IMR-90 (cell line): ENCODE measurements at places on chromosomes 5 and 9.

GRCh38 chr5:171449426-171449825 is 30.0 kb downstream of the FGF18 start:
- no peak for DNase-seq

DNA sequence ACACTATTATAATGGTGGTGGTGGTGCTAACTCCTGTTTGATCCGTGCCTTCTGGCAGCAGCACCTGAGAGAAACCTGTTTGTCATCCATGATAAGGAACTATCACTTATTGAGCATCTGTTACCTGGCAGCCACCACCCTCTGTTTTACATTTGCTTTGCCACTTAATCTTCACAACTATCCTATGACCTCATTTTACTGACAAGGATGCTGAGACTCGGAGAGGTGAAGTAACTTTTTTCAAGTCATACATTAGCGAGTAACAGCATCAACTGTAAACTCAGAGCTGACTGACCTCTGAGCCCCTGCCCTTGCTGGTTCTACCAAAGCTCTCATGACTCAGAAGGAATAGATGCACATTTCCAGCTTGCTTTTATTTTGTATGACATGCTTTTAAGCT is 81.1 kb downstream of the EGFLAM start:
- DNase-seq: no peak

- DNase-seq: no peak
Measured at GRCh38 chr9:93569621-93570174, 6.7 kb upstream of the PHF2 start.

- no peak for DNase-seq
Measured at GRCh38 chr5:39772307-39772706, 347.5 kb upstream of the DAB2 start.

- DNase-seq: peak; percentile 78
Measured at GRCh38 chr5:181246276-181247049, 2.8 kb upstream of the RACK1 start.

- DNase-seq: no peak
Measured at GRCh38 chr9:88990729-88991065, 571 bp upstream of the S1PR3 start.

DNA sequence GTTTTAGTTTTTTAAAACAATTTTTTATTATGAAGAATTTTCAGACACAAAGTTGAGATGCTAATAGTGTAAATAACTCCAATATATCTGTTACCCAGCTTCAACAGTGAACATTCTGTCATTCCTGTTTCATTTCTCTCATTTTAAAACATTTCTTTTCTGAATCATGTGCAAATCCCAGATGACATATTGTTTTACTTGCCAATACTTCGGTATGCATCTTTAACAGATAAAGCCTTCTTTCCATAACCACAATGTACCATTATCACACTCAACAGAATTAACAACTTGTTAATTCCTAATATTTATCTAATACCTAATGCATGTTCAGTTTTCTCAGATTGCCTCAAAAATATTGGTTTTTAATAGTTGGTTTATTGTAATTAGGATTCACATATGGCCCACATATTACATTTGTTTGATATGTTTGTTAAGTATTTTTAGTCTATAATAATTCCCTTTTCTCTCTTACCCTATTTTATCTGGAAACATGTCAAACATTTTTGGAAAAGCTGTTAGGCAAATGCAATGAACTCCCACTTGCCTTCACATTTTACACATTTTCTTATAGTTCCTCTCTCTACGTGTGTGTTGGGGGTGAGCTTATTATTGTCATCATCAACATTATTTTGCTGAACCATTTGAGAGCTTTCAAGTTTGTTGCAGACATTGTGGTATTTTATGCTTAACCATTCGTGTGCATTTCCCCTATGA is 58.7 kb upstream of the ANKRD55 start:
- DNase-seq: no peak

- peak; percentile 69 for DNase-seq
Measured at GRCh38 chr9:109320742-109321448, at the start of gene EPB41L4B. Gene EPB41L4B (minus strand): TSS chr9:109321059. CDS start chr9:109320446, 613 bp downstream.

DNA sequence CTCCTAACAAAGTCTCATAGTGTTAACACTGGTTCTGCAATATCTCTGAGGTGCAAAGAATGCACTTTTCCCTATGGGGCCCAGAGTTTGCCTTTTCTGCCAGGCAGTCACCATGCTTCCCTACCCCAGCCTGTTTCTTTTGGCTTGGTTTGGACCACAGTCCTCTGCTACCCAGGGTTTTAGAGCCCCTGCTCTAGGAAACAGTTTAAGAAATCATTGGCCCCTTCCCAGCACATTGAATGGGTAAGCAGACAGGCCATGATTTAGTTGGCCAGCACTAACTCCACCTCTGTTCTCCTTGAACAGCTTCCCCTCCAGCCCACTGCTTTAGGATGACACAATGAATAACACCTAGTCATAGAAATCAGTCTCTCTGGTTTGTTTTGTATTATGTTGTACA is 73.2 kb downstream of the UBAP1 start:
- DNase-seq: no peak

DNA sequence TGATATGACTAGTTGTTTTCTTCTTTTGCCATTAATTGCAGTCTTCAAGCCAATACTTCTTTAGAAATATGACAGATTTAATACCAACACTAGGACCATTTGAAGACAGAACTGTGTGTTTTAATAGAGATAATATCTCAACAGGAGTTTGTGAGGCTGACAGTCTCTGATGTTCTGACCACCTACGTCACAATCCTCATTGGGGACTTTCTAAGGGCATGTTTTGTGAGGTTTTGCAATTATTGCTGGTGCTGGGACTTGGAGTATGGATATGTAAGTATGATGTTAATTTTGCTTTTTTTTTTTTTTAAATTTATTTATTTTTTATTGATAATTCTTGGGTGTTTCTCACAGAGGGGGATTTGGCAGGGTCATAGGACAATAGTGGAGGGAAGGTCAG is 147.6 kb downstream of the ALDH1A1 start:
- no peak for DNase-seq

- no peak for DNase-seq
Measured at GRCh38 chr5:173786286-173787187, 101.6 kb upstream of the CPEB4 start.

- peak; percentile 54 for DNase-seq
Measured at GRCh38 chr5:93277051-93277450, 304.0 kb downstream of the NR2F1-AS1 start.

DNA sequence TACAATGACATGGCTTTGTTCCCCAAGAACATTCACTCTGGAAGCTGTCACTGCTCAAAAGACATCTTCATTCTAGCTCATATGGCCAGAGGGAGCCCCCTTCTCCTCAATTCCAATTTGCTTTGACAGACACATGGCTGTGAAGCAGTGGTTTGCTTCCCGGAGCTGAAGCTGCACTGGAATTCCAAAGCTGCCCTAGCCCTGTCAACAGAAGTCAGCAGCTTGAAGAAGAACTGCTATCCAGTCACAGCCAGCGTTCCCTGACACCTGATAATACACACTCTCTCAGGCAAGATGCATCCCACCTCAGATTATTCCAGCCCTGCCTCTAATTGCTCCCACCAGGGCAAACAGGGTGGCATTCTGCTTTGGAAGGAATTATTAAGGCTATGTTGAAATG is 93.7 kb downstream of the SEMA5A start:
- no peak for DNase-seq

DNA sequence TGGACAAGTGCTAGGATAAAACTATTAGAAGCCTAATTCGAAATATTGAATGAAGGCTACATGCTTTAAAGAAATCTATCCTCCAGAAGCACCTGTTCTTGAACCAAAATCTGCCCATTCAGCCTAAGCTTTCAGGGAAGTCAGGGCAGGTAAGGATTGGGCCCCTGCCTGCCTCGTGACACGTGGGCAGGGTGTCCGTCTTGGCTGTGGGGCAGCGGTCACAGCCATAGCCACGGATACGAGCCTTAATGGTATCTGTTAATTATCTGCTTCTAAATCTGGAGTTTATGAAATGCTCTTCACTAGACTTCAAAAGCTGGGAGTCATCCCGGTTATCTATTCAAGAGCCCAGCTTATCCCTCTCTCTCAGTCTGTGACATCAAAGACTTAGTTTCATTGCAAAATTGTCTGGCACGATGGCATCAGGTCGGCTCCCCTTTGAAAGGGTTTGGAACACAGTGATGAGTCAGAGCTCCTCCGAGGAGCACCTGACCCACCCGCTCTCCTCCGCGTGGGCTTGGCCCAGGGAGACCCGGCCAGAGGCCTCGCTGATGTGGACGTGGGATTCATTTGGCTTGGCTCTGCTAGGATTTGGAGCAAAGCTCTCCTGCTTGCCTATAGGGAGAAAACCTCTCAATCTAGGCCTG is 135.9 kb downstream of the MACROH2A1 start:
- no peak for DNase-seq

DNA sequence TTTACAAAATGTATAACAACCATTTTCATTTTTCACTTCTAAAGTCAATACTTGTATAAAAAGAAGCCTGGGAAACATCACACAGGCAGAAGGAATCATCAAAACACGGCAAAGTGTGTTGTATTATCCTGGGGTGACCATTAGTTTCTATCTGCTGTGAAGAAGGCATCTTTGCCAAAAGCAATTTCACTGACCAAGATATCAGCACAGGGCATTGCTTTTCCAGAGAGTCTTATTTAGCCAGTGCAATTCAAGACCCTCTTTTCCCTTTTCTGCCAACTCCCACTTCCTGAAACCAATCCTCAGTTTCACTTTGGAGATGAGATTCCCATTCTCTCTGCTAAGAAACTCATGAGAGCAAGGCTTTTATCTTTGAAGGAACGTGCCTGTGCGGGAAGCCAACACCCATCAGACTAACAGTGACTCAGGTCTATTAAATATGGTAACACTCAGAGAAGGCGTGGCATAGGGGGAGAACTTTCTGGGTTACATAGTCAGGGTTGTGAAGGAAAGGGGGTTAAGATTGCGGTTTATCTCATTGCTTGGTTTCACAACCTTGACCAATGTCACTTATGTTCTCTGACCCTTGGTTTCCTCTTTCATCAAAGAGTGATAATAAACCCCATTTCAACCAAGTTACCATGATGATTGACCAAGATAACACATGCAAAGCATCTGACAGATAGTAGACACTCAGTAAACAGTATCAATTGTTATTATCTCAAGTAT is 666.9 kb upstream of the KLF4 start:
- no peak for DNase-seq

DNA sequence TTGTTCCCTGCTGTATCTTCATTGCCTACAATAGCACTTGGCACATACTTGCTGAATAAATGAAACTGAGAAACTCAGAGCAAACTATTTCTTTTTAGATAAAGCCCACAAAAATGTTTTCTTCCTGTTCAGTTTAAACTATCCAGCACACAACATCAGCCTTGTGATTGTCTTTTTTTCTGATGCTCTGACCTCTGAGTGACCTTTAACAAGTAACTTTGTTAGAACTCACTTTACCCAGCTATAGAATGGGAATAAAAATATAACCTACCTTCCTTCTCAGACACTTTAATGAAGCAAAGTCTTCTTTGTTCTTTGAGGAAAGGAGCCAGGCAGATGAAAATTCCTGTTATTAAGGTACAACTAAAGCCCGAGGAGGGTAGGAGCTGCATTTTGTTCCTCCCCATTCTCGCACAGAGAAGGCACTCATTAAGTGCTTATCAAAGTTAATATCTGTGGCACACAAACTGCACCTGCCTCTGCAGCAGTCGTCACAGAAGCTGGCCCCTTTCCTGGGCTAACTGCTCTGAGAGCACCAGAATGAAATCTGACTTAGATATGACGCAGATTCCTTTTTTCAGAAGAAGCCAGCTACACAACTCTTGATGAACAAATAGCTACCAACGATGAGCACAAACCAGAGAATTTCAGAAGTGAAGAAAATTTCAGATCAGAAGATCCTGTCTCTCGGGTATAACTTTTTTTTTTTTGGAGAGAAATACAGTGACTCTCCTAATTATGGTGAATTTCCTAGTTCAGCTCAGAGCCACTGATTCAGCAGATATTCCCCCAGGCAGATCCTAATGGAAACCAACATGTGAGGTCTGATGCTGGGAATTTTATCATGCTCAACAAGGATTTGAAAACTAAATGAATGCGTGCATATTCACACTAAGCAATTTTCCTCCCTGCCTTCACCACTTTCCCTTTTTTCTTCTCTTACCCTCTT is 31.0 kb upstream of the NR3C1 start:
- no peak for DNase-seq

DNA sequence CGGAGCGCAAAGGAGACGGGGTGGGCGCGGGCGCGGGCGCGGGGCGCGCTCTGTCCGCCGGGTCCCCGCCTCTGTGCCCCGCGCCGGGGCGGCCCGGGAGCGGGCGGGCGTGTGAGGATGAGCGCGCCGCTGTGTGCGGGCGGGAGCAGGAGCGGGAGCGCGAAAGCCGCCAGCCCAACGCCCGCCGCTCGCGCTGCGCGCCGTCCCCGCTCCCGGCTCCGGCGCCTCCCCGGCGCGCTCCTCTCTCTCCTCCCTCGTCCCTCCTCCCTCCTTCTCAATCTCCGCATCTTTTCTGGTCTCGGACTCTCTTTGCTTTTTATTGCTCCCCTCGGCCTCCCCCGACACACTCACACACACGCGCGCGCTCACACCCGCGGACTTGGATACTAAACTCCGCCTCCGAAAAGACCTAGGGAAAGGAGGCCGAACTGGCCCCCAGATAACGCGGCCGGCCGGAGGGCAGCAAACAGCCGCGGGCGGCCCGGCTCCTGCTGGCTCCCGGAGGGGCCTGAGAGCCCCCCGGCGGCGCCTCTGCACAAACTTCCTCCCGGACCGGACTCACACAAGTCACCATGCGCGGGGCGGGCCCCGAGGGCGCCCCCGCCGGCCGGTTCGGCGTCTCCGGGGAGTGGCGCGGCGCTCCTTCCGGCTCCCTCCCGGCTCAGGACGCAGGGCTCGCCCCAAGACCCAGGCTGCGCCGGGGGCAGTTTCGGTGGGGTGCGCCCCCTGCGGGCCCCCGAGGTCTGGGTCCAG is at the start of gene FIBCD1:
FIBCD1 (minus strand) TSS at position 596 of the 753 bp plus-strand sequence. CDS start 640 bp downstream, outside the sequence.
- DNase-seq: peak; percentile 34

GRCh38 chr5:163261647-163262269 is 175.6 kb upstream of the CCNG1 start:
- DNase-seq: no peak

DNA sequence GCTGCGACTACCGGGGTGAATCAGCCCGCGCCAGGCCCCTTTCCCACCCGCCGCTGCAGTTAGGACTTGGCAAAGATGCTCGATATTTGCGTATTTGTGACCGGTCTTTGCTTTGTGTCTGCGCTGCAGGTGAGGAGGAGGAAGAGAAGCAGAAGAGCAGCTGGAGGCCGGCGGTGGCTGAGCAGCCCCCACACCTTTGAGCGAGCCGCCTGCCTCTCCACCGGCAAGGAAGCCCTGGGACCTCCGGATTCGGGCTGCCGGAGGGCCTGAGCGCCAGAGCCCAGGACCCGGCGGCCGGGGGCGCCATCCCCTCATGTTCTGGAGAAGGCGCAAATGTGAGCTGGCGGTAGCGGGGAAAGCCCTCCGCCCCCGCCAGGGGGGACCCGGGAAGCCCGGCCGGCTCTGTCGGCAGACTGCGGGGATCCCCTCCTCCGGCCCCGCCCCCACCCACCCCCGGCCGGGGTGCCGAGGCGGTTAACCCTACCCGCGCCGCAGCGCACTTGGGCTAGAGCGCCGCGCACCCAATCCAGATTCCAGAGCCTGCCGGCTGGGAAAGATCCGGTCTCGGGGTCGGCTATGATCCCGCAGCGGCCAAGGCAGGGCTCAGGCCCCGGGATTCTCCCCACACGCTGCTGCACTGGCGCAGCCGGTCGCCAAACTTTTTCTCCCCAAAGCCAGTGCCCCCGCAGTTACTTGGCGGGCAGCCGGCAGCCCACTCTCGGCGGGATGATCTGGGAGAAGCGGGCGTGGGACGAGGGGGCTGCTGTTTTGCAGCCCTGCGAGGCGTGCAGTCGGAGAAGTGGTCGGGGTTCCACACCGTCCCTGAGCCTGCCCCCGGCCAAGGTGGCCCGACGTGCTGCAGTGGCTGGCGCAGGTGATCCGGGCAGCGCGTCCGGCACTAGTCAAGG is 800 bp upstream of the KCNN2 start:
- DNase-seq: peak; percentile 35
